ENCODE measurements at places on chromosomes 3 and 15. TPM values are rescaled to one million over a fixed set of nuclear protein-coding genes. Genes with fewer than 3 reads are reported as not detected.
A peak's percentile ranks its signal among the peaks of the same experiment; 100 is the strongest.

CCNB2 gene
- 47.2 TPM for total RNA-seq

MUSTN1 gene
- total RNA-seq: 3.5 TPM

APOD gene
- total RNA-seq: 55.0 TPM

CATSPER2 gene
- total RNA-seq: 29.7 TPM

BOC gene
- total RNA-seq: 33.6 TPM

BFSP2 gene
- total RNA-seq: not detected

PLA2G4E gene
- 0.71 TPM for total RNA-seq

NANOGP8 gene
- total RNA-seq: 6.0 TPM

CYP1A1 gene
- 0.19 TPM for total RNA-seq

DPPA2 gene
- total RNA-seq: 6.6 TPM

CLRN1 gene
- total RNA-seq: 0.43 TPM

OR4M2 gene
- total RNA-seq: 1.1 TPM

TMED3 gene
- total RNA-seq: 127 TPM

PLS1 gene
- 10.6 TPM for total RNA-seq

IL12A gene
- 1.3 TPM for total RNA-seq

LDHAL6B gene
- total RNA-seq: 18.6 TPM

CLDN11 gene
- 1,237 TPM for total RNA-seq

GAP43 gene
- total RNA-seq: 0.62 TPM

GRCh38 chr15:51338496-51338895, at the start of gene CYP19A1:
Gene CYP19A1 (minus strand): TSS chr15:51338596. CDS start chr15:51242912, 95,684 bp downstream.
- H3K4me3 ChIP-seq: no peak within 1 kb of the TSS
- H3K4me1 ChIP-seq: peaks cover 17% of the 10 kb centered on the region
- no peaks in the 10 kb centered on the region for H3K27me3 ChIP-seq
- H3K27ac ChIP-seq: peak within 1 kb of the TSS; percentile 80

- no peaks in the 10 kb centered on the region for H3K36me3 ChIP-seq
- H3K27ac ChIP-seq: no peak overlapping the region
- no peak overlapping the region for H3K4me3 ChIP-seq
- H3K4me1 ChIP-seq: no peaks in the 10 kb centered on the region
Observed at GRCh38 chr3:162302983-162303624, 806.5 kb downstream of the OTOL1 start.

- H3K36me3 ChIP-seq: no peaks in the 10 kb centered on the region
- H3K27me3 ChIP-seq: no peaks in the 10 kb centered on the region
- H3K4me3 ChIP-seq: no peak overlapping the region
- no peak for DNase-seq
Observed at GRCh38 chr15:67724691-67725375, 100.5 kb upstream of the SKOR1 start.

- no peaks in the 10 kb centered on the region for H3K4me1 ChIP-seq
- H3K36me3 ChIP-seq: no peaks in the 10 kb centered on the region
- H3K4me3 ChIP-seq: no peak overlapping the region
- no peak for DNase-seq
- no peaks in the 10 kb centered on the region for H3K27me3 ChIP-seq
Observed at GRCh38 chr3:69737392-69737791, 1.9 kb upstream of the MITF start.

GRCh38 chr3:45986303-45986982, 9.2 kb downstream of the FYCO1 start:
- H3K4me3 ChIP-seq: no peak overlapping the region
- no peak for DNase-seq

DNA sequence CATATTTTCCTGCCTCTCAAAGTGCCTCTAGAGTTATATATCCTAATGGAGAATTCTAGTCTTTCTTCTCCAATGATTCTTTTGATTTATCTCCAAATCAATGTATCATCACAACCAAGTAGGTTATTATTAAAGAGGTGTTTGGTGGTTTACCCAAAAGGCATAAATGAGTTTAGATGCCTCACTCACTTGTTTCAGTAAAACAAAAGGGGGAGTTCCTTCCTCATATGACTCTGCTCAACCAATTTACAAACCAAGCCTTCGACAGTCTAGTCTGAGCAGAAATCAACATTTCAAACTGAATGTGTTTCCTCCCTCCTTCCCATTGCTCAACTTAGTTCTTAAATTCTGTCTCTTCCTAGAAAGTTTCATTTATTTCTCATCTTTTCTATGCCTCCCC, 116.5 kb downstream of the TNIK start:
- H3K27me3 ChIP-seq: no peaks in the 10 kb centered on the region
- no peaks in the 10 kb centered on the region for H3K36me3 ChIP-seq
- peaks cover 6% of the 10 kb centered on the region for H3K4me1 ChIP-seq
- H3K4me3 ChIP-seq: no peak overlapping the region
- DNase-seq: no peak
- H3K27ac ChIP-seq: no peak overlapping the region

DNA sequence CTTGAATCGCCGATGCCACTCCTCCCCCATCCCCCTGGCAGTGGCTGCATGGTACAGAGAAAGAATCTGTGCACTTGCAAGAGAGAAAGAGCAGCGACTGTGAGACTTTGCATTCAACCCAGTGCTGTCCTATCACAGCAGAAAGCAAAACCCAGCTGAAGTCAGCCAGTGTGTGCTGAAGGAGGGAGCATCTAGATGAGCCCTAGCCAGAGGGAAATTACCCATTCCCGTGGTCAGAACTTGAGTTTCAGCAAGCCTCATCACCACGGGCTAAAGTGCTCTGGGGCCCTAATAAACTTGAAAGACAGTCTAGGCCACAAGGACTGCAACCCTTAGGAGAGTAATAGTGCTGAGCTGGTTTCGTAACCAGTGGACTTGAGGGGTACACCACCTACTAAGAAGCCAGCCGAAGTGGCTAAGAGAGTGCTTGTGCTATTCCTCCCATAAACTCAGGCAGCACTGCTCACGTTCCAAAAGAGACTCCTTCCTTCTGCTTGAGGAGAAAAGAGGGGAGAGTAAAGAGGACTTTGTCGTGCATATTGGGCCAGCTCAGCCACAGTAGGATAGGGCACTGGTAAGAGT, 15.2 kb upstream of the PIK3R4 start:
- H3K27me3 ChIP-seq: no peaks in the 10 kb centered on the region
- H3K27ac ChIP-seq: no peak overlapping the region
- H3K4me1 ChIP-seq: no peaks in the 10 kb centered on the region
- no peak overlapping the region for H3K4me3 ChIP-seq
- DNase-seq: no peak

- H3K27ac ChIP-seq: no peak overlapping the region
- no peaks in the 10 kb centered on the region for H3K36me3 ChIP-seq
- no peak for DNase-seq
Observed at GRCh38 chr15:69807721-69808120, 290.0 kb downstream of the TLE3 start.

DNA sequence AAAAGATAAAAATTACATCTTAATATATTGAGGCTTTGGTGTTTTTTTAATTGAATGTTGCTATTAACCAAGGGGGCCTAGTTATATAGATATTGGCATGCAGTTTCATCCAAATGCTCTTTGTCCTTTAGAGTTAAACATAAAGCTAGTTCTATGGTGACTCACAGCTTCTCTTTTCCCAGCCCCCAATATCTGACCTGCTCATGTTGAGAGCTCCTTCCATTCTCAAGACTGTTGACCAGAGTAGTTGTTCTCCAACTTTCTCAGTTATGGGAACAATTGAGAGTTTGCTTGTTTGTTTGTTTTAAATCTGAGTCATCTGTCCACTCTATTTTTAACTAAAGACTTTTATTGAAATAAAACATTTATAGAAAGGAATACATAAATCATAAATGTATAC, 15.8 kb upstream of the RARB start:
- H3K36me3 ChIP-seq: no peaks in the 10 kb centered on the region
- no peak for DNase-seq
- H3K27ac ChIP-seq: no peak overlapping the region
- no peaks in the 10 kb centered on the region for H3K27me3 ChIP-seq
- no peak overlapping the region for H3K4me3 ChIP-seq

GRCh38 chr15:41238100-41238499, 7.0 kb downstream of the CHP1 start:
- H3K27me3 ChIP-seq: no peaks in the 10 kb centered on the region
- H3K4me3 ChIP-seq: no peak overlapping the region
- DNase-seq: no peak
- no peak overlapping the region for H3K27ac ChIP-seq
- no peaks in the 10 kb centered on the region for H3K36me3 ChIP-seq
- H3K4me1 ChIP-seq: no peaks in the 10 kb centered on the region

GRCh38 chr3:176816937-176817336, 380.3 kb downstream of the TBL1XR1 start:
- peak overlapping the region; percentile 42 for H3K4me3 ChIP-seq
- H3K27me3 ChIP-seq: no peaks in the 10 kb centered on the region
- H3K36me3 ChIP-seq: no peaks in the 10 kb centered on the region
- no peak overlapping the region for H3K27ac ChIP-seq

- H3K27me3 ChIP-seq: no peaks in the 10 kb centered on the region
- no peaks in the 10 kb centered on the region for H3K36me3 ChIP-seq
- peaks cover 4% of the 10 kb centered on the region for H3K4me1 ChIP-seq
- no peak overlapping the region for H3K4me3 ChIP-seq
Observed at GRCh38 chr15:26125664-26126063, 262.5 kb upstream of the ATP10A start.

DNA sequence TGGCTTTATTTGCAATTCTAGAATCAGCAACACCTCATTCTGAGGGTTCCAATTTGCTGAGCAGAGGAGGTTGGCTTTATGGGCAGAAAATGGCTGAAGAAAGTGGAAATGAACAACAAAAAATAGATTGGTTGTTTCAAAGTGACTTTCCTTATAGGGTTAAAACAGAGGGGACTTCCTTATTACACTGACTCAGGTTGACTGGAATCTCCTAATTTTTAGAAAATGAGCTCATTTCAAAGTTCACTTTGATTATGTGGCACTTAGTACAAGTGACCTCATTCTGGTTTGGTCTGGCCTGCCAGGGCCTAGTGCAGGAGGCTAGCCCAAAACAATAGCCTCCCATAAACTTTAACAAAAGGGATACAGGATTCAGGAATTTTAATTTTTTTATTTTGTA, 41.4 kb downstream of the NFKBIZ start:
- H3K4me1 ChIP-seq: no peaks in the 10 kb centered on the region
- no peak overlapping the region for H3K27ac ChIP-seq
- no peaks in the 10 kb centered on the region for H3K27me3 ChIP-seq
- H3K4me3 ChIP-seq: no peak overlapping the region

DNA sequence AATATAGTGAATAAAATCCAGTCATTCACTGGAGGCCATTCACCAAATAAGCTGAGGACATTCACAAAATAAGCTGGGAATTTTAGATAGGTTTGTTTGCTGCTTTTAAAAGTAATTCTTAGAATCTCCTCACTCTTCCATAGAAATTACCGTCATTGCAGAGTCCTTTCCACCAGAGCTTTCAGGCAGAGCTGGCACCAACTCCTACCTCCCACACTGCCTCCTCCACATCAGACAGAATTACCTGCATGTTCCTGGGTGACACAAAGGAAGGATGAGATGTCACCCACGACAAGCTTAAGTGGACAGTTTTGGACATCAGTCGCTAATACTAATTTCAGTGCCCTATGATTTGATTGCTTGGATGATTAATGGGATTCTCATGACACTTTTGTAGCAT, 1113.2 kb downstream of the IGSF11 start:
- no peak overlapping the region for H3K27ac ChIP-seq
- no peak overlapping the region for H3K4me3 ChIP-seq
- H3K36me3 ChIP-seq: no peaks in the 10 kb centered on the region
- DNase-seq: no peak
- no peaks in the 10 kb centered on the region for H3K4me1 ChIP-seq

- no peaks in the 10 kb centered on the region for H3K4me1 ChIP-seq
- H3K4me3 ChIP-seq: no peak overlapping the region
- DNase-seq: peak; percentile 54
- H3K36me3 ChIP-seq: no peaks in the 10 kb centered on the region
- H3K27me3 ChIP-seq: no peaks in the 10 kb centered on the region
- H3K27ac ChIP-seq: no peak overlapping the region
Observed at GRCh38 chr3:156449710-156450574, 105.0 kb downstream of the SSR3 start.

DNA sequence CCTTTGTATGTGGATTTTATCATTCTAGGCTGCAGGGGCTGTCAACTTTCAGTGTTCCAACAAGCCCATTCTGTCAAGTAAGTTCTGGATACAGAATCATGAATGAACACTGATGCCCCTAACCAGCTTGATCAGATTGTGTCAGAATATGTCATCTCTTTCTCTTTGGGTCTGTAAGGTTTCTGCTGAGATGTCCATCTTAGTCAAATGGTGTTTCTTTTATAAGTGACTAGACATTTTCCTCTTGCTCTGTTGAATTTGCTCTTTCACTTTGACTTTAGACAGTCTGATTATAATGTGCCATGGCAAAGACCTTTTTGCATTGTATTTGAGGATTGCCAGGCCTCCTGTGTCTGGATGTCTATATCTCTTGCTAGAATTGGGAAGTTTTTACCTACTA, 660.9 kb upstream of the CBLB start:
- no peak overlapping the region for H3K4me3 ChIP-seq
- no peak for DNase-seq
- no peaks in the 10 kb centered on the region for H3K27me3 ChIP-seq
- H3K27ac ChIP-seq: no peak overlapping the region
- no peaks in the 10 kb centered on the region for H3K36me3 ChIP-seq

DNA sequence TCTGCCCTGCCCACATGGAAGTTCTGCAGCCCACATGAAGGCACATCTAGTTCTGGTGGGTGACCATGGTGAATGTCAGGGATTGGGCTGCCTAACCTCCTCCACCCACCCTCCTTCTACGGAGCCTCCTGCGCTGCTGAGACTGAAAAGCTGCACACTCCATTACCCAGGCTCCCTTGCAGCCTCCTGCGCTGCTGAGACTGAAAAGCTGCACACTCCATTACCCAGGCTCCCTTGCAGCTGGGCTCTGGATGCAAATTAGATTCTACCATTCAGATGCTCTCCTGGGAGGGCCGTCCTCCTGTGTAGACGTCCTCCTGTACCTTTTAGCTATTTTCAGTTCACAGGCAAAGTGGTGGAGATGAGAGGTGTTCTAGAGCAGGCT, 32.1 kb downstream of the POMGNT2 start:
- no peaks in the 10 kb centered on the region for H3K27me3 ChIP-seq
- H3K4me3 ChIP-seq: no peak overlapping the region
- DNase-seq: no peak
- no peaks in the 10 kb centered on the region for H3K36me3 ChIP-seq
- no peak overlapping the region for H3K27ac ChIP-seq

DNA sequence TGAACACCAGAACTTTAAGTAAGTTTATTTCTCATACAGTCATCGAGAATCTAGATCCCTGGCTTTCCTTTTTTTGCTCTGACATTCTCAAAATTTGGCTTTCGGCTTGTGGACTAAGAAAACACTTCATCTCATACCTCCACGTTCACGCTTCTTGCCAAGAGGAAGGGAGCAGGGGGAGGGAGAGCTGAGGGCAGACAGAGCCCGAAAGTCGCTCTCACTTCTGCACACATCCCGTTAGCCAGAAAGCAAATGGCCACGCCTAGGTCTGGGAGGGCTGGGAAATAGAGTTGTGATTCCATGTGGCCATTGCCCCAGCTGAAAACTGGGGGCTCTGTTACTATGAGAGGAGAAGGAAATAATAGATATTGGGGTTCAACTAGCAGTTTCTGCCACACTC, 57.3 kb downstream of the MAP6D1 start:
- H3K27me3 ChIP-seq: no peaks in the 10 kb centered on the region
- H3K27ac ChIP-seq: no peak overlapping the region
- no peaks in the 10 kb centered on the region for H3K4me1 ChIP-seq
- no peak for DNase-seq

- no peaks in the 10 kb centered on the region for H3K27me3 ChIP-seq
- no peaks in the 10 kb centered on the region for H3K36me3 ChIP-seq
- DNase-seq: no peak
- no peak overlapping the region for H3K27ac ChIP-seq
- no peaks in the 10 kb centered on the region for H3K4me1 ChIP-seq
- H3K4me3 ChIP-seq: no peak overlapping the region
Observed at GRCh38 chr3:37112987-37113386, 61.4 kb downstream of the LRRFIP2 start.

All from testis (tissue), 5 donors.